ENCODE measurements at places on chromosomes 7 and 10. TPM values are rescaled to one million over a fixed set of nuclear protein-coding genes. Genes with fewer than 3 reads are reported as not detected.

- no peak for DNase-seq
- H3K4me1 ChIP-seq = no peaks in the 10 kb centered on the region
- H3K36me3 ChIP-seq = peaks cover 9% of the 10 kb centered on the region
Measured at GRCh38 chr10:29667191-29667590, 32.4 kb upstream of the SVIL start.

DNA sequence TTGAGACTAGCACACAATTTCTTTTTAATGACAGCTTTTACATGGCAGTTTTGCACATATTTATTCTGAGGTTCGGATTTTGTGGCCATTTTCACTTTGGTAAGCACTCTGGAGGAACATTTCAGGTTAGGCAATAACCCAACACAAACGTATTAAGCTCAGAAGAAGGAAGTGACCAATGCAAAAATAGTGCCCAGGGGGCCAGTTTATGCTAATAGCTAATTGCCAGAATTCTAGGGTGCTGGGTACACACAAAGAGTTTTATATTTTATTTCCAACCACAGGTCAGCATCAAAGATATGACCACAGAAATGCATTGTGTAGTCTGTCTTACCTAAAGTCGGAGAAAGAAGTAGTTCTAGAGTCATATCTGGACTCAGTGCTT, 8.4 kb upstream of the AGR2 start:
- H3K4me3 ChIP-seq = no peak overlapping the region
- no peak for DNase-seq
- H3K4me1 ChIP-seq = no peaks in the 10 kb centered on the region
- H3K36me3 ChIP-seq = no peaks in the 10 kb centered on the region
- no peak overlapping the region for H3K27ac ChIP-seq

- no peak for DNase-seq
- H3K27me3 ChIP-seq = peaks cover 24% of the 10 kb centered on the region
- H3K4me1 ChIP-seq = no peaks in the 10 kb centered on the region
Measured at GRCh38 chr10:2881720-2882620, 185.4 kb upstream of the PFKP start.

GRCh38 chr7:5408777-5409176, 14.9 kb downstream of the TNRC18 start:
- H3K4me3 ChIP-seq = no peak overlapping the region
- no peaks in the 10 kb centered on the region for H3K4me1 ChIP-seq

GRCh38 chr7:56040730-56041129, 10.5 kb downstream of the PSPH start:
- no peak overlapping the region for H3K4me3 ChIP-seq
- peaks cover 6% of the 10 kb centered on the region for H3K36me3 ChIP-seq
- no peak overlapping the region for H3K27ac ChIP-seq

GHRHR gene
- total RNA-seq = not detected

CYP2C8 gene
- not detected for total RNA-seq

BTBD16 gene
- total RNA-seq = not detected

CHST15 gene
- 0.05 TPM for total RNA-seq

ANXA8L1 gene
- not detected for total RNA-seq

MARCHF5 gene
- 29.1 TPM for total RNA-seq
